Stimulated activated CD4-positive, alpha-beta T cell treated with anti-CD3 and anti-CD28 coated beads, Interleukin-4, amount 100 ng/mL, for 4 hours (primary cell): ENCODE measurements at places on chromosomes 1 and 21.

GRCh38 chr1:20212685-20213331, 26.5 kb upstream of the PLA2G2C start:
- DNase-seq: peak; percentile 35

- no peak for DNase-seq
Observed at GRCh38 chr1:232620356-232620969, 9.5 kb downstream of the SIPA1L2 start.

DNA sequence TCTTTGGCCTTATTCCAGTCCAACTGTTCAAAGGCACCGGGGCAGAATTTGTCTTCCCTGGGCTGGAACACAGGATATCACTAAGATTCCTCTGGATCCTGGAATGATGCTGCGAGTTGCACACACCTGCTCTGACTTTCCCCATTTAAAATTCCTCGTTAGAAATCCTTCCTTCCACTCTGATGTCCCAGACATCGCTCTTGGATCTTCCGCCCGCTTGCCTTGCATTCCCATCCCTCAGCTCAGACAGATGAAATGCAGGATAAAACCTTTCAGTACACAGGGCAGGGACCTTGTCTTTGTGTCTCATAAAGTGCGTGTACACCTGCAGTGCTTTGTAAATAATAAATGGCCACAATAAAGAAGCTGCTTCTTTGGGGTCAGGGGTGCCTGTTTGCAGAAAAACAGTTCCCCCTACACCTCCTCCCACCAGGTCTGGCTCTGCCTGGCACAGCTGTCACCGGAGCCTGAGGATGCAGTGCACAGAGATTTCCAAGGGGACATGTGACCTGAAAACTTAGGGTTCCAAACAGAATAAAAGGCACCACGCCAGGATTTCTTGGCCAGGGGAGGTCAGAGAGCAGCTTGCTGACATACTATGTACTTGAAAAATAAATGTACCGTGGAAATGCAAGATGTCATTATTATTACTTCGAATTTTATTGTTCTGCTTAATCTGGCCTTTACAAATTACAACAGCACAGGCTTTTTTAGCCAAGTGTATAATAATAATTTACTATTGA, 62.9 kb upstream of the SYT6 start:
- no peak for DNase-seq

- DNase-seq: no peak
Observed at GRCh38 chr1:40305451-40305850, 11.6 kb downstream of the COL9A2 start.
